ENCODE measurements at places on chromosomes 11 and 22.

DNA sequence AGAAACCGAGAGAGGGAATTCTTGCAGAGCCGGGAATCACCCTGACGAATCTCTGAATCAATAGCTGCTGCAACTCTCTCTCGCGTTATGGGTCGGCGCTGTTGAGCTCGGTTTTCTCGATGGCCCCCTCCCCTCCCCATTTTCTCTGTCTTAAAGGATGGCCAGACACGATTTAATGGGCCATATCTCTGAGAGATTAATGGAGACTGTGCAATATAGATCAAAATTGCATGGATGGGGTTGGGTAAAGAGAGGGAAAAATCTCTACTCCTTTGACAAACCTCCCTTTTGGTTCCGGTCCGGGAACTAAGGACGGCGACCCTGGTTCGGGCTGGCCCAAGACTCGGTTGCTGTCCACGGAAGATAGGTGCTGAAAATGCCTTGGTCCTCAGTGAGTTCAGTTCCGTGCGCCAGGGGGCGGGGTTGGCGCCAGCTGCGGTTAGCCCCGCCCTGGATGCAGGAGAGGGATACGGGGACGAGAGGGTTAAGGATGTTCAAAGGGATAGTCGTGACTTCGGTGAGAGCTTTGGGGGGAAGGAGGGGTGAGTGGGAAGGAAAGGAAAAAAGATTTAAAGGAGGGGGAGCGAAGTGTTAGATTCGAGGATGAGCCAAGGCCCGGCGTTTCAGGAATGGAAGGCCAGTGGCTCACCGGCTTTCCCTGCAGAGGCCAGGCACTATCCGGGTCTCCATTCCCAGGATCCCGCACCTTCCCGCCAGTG, 103.6 kb upstream of the HSD17B12 start:
- no peak for DNase-seq

DNA sequence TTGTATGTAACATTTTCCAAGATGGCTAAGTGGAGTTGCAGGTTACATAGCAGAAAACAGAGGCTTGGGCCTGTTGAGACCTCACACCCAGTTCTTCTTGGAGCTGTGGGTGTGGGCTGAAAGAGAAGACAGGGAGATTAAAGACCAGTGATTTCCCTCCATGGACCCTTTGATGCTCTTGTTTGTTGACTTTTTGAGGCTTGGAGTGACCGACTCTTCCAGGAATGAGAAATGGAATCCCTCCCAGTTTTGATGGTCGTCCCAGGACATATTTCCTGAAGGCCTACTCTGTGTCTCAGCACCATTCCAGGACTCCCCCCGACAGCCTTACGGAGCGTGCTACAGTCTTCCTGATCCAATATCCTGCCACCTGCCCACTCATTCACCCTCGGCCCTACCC, 96.9 kb downstream of the PTPRJ start:
- DNase-seq = no peak

DNA sequence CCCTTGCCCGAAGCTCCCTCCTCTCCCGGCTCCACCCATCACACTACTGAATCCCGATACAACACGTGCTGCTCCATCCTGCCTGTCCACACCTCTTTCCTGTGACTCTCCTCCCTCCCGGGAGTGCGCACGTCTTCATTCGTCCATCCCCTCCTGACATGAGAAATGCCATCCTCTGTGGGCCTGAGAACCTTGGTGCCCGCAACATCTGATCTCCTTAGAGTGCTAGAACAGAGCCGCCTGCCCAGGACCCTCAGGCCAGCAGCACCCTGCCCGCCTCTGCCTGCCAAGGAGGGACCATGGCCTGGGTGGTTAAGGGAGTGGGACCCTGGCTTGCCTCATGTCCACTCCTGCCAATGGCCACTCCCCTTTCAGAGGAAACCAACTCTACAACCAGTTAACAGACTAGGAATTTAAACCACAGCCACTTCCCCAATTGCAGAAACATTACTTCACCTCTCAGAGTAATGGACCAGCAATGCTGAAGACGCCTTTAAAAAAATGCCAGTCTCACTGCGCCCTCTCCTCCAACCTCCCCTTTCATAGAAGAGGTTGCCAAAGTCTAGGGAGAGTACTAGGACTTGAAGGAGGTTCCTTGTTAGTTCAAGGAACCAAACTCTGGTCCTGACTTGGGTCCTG, 466.3 kb downstream of the OPCML start:
- no peak for DNase-seq

DNA sequence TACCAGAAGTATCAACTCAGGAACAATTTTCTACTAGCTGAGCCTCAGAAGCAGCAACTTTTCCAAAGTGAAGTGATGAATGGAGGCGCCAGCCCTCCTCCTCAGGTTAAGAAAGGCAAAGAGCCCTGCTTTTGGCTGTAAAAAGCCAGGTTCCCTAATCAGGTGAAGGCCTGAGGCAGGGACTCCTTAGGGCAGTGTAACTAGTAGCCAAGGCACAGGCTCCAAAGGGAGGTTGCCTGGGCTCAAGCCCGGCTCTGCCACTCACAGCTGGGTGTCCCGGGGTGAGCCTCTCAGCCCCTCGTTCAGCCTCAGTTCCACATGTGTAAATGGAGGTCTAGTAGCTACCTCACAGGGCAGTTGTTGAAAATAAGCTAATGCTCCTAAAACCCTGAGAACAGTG, 19.5 kb downstream of the TSKU start:
- DNase-seq = no peak

DNA sequence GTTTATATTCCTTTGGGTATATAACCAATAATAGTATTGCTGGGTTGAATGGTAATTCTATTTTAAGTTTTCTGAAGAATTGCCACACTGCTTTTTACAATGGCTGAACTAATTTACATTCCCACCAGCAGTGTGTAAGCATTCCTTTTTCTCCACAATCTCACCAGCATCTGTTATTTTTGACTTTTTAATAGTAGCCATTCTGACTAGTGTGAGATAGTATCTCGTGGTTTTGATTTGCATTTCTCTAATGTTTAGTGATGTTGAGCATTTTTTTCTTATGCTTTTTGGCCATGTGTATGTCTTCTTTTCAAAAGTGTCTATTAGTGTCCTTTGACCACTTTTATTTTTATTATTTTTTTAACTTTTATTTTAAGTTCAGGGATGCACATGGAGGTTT, 275.3 kb downstream of the METTL15 start:
- no peak for DNase-seq

DNA sequence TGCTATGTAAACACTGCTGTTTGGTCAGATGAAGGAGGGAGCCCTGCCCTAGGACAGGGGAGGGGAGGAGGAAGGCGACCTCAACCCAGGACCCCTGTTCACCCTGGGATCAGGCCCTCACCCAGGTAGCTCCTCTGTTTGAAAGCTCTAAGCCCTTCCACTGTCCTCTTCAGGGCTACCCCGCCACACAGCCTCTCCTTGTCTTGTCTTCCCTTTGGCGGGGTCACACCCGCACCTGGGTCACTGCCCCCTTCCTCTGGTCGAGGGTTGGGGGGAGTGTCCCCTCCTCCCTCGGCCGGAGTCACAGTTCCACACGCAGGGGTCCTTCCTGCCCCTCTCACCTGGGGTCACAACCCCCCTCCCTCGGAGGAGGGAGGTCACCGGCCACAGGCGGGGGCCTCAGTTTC, 463 bp upstream of the PTPMT1 start:
- DNase-seq = no peak

- DNase-seq = no peak
Measured at GRCh38 chr22:28477556-28477955, 202.1 kb downstream of the TTC28 start.

GRCh38 chr11:3121416-3121815, 43.7 kb downstream of the OSBPL5 start:
- DNase-seq = no peak

DNA sequence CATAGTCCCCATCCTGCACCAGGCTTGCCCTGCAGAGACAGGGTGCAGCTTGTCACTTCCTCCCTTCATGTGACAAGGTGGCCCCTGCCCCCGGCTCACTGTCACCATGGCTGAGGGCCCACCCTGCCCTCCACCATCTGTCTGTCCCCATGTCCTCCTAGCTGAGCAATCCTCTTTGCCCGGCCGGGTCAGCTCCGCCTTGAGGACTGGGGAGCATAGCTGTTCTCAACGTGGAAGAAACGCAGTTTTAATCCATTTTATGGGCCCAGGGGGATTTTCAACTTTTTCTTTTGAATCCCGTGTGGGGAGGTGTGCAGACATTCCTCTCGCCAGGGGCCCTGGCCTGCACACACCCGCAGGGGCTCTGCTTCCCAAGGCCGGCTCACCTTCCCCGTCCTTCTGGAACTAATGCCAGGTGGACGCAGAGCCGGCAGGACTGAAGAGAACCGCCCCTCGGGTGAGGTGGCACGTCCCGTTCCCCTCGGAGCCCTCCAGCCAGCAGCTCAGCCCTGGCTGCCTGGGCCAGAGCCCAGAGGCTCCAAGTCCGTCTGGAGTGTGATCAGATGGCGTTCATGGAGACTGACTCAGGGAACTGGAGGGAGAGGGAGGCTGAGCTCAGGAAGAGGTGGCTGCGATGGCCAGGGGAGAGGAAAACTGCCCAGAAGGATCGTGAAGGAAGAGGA, 1108.7 kb downstream of the BRD1 start:
- DNase-seq = no peak

- DNase-seq = no peak
Measured at GRCh38 chr11:12200279-12200990, 90.0 kb downstream of the MICAL2 start.
